ENCODE measurements at places on chromosomes 7 and 10.

DNA sequence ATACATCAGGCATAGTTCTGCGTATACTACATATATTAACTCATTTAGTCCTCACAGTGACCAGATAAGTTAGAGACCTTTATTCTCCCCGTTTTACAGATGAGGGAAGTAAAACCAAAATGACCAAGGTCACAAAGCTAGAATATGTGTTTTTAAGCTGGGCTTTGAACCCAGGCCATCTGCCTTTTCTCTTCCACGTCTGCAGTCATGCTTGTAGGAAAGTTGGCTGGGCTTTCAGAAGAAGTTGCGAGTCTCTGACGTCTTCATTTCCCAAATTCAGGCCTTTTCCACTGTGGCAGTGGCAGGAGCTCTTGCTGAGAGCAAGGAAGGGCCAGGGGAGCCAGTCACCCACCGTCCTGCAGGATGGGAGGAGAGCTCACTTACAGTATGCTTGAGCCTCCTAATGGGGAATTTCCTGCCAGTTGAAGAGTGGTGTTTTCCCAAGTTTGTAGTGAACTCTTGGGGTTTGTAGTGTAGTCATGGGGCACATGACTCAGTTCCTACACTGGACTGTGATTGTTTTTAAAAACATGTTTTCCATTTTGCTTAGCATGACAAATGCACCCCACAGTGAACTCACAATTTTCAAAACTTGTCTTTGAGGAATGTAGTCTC, 34.2 kb downstream of the CYP17A1 start:
- DNase-seq, result peak; percentile 69

DNA sequence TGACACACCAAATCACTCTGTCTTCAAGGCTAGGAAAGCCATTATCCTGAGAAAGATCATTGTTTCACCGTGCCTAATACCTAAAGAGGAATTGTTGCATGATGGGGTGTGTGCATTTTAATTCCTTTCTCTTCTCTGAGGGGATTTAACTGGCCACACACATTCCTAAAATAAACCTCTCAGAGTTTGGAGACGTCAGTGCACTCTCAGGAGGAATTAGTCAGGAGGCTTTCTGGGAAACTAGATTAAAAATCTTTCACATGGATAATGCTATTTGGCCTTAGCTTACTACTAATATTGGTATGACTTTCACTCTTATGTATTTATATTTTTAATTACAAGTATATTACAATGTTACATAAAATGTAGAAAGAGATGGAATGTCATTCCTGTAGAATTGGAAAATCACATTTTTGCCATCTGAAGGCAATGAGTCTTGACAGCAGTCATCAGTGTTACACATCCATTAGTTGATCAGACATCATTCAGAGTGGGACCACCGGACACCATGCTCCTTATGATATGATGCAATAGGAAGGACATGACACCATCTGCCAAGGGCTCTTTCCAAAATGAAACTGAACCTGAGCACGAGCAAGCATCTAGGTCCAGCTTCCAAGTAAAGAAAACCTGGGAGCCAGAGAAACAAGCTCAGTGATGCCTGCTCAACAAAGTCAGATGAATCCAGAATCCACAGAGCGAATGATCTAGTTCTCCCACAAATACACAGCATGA, 43.1 kb upstream of the TMEM273 start:
- DNase-seq, result peak; percentile 0

- DNase-seq, result no peak
Measured at GRCh38 chr7:44277391-44277790, 48.0 kb downstream of the CAMK2B start.

GRCh38 chr7:88401009-88401623, 94.4 kb upstream of the STEAP4 start:
- no peak for DNase-seq

- no peak for DNase-seq
Measured at GRCh38 chr10:88791924-88792323, 10.6 kb upstream of the LIPM start.

- DNase-seq, result no peak
Measured at GRCh38 chr7:26854876-26855855, 9.2 kb downstream of the SKAP2 start.

DNA sequence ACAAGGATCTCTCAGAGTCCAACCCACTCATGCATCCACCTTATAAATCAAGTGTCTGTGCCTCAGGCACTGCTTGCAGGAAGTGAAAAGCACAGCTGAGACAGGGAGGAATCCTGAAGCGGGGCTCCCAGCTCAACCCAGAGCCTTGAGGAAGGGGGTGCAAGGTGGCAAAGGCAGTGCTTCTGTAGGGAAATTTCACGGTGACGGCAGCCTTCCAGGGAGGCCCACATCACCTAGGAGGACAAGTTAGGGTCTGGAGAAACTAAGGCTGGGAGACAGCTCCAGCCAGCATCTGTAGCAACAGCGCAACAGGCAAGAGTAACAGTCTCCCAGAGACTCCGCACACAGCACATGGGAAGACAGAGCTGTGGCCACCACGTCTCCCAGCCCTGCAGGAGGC, 2.7 kb downstream of the AOC1 start:
- no peak for DNase-seq

All from fibroblast of skin of left quadriceps (primary cell).